ENCODE measurements at places on chromosomes 5 and 9.

DNA sequence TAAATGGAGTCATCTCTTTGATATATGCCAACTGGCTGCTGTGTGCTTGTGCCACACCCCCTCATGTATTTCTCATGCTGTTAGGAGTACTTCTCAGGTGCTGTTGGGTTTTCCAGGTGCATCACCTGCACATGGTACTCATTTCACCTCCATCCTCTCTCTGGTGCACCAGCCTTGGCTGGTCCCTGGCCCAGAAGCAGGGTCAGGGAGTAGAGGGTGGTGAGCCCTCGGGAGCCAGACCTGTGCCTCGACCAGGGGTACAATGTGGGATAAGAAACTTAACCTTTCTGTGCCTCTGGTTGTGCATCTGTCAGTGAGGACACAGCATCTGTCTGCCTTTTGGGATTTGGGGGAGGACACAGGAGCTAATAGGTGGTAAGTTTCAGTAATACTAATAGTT lies 38.5 kb downstream of the SECISBP2 start:
- DNase-seq, result peak; percentile 4

GRCh38 chr5:42840269-42840668 lies 28.6 kb upstream of the SELENOP start:
- no peak for DNase-seq

DNA sequence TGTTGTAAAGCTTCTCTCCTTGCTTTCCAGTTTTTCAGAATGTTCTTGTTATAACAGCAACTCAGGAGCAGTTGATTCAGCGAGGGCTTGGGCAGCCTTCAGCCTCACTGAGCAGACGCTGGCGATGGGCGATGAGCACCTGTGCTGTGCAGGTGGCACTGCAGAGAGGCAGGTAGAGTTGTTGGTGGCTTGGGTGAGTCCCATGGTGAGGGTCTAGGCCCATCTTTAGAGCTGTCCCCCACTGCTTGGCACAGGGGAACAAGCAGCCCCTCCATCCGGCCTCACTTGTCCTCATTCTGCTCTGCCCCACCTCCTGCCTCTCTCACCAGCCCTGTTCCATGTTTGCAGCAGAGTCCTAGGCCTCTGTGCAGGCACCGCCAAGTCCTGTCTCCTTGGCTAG lies 6.1 kb upstream of the CXCL14 start:
- DNase-seq, result no peak

DNA sequence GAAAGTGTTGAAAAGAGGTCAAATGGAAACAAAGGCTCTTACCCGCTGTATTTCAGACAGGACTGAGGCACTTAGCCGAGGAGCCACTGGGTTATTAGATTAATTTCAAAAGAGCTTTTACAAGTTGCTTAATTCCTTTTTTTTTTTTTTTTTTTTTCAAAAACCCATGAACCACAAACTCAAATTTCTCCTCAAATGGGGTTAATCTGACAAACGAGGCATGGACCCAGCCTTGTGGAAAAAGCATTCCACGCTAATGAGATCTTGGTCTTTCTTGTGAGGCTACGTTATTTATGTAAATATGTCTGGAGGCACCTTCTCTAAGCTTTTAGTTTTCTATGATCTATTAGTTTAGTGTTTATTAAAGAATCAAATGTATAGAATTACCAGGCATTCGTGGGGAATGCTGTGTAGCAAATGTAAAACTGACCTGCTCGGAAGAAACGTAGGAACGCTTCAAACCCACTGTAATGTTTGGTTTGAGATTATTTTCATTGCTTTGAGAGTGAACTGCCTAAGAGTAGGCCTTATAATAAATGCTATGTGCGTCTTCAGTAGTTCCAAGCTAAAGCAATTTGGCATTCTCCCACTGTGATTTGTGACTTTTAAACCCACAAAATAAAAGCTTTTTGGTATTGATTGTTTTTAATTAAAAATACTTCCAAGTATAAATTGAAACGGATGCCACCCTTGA lies 134.7 kb downstream of the CDH6 start:
- no peak for DNase-seq

DNA sequence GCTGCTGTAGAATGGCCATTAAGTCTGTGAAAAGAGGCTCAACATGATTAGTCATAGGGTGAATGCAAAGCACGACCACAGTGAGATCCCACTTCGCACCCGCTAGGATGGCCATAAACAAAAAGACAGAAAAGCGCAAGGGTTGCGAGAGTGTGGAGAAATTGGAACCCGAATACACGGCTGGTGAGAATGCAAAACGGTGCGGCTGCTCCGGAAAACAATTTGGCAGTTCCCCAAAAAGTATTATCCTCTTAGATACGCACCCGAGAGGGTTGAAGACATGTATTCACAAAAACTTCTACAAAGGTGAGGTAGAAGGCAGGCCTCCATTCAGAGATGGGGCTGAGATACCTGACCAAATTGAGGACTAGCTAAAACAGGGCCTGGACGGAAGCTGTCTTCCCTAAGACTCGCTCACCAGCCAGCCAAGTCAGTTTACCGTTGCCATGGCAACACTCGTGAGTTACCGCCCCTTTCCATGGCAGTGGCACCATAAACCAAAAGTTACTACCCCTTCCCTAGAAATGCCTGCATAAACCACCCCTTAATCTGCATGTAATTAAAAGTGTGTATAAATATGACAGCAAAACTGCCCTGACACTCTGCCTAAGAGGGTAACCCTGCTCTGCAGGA lies 726 bp upstream of the PSMB7 start:
- no peak for DNase-seq

GRCh38 chr9:78351816-78352215 lies 54.9 kb downstream of the PSAT1 start:
- no peak for DNase-seq

DNA sequence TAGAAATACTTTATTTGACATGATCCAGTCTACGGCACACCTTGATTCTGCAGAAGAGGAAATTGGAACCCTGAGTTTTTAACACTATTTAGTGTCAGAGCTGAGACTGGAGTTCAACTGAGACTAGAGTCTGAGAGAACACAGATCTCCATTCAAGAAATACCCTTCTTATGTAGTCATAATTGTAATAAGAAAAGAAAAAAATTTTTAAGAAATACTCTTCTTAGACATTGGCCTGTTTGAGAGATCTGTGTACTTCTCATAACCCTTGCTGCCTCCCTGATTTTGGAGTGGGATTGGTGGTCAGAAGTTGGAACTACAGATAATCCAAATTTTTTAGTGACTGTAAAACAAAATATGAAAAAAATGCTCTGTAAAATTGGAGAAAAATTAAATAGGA lies 253.4 kb downstream of the ARRDC3 start:
- no peak for DNase-seq

DNA sequence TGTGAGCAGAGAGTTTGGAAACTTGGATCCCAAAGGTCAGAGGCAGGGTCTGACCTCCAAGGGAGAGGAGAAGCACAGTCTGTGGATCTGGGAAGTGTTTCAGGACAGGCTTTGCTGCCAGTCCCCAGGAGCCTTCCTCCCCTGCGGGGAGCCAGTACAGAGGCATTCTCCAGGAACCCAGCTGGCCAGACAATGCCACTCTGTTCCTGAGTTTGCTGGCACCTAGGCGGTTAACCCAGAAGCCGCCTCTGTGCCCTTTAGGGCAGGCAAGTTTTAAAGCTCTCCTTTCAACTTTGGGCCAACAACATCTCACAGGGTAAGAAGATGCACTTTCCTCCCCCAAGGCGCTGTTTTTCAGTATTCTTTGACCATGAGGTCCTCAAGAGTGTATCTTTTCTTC lies 37.0 kb upstream of the FGF1 start:
- DNase-seq, result no peak

DNA sequence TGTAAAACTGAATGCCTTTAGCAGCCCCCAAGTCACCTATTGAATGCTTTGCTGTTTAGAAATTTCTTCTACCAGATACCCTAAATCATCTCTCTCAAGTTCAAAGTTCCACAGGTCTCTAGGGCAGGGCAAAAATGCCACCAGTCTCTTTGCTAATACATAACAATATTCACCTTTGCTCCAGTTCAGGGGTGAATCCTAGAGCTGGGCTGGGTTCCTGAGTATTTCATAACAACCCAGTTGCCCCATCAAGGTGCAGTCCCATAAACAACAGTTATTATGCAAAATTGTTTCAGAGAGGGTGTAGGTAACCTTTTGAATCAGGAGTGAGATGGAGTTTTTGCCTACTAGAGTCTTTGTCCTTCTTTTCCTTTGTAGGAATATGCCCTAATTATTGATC lies 19.0 kb upstream of the C1QTNF3 start:
- no peak for DNase-seq

DNA sequence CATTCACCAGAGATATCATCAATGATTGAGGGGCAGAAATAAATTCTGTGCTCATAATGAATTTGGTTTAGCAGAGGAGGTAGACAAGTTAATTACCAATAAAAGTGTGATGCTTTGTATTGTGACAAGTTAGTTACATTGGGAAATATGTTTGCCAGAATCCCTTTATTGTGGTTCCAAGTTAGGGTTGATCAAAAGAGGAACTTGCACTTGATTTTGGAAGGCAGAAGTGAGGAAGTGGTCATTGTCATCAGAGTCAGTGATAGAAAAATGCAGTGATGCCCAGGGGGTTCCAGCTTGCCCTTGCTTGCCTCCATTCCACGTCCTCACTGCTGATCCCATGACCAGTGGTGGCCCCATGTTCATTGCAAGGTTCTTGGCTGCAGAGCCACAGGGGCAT lies 69.7 kb downstream of the SVEP1 start:
- DNase-seq, result no peak

GRCh38 chr5:88188458-88189132 lies 80.0 kb downstream of the TMEM161B start:
- DNase-seq, result no peak

DNA sequence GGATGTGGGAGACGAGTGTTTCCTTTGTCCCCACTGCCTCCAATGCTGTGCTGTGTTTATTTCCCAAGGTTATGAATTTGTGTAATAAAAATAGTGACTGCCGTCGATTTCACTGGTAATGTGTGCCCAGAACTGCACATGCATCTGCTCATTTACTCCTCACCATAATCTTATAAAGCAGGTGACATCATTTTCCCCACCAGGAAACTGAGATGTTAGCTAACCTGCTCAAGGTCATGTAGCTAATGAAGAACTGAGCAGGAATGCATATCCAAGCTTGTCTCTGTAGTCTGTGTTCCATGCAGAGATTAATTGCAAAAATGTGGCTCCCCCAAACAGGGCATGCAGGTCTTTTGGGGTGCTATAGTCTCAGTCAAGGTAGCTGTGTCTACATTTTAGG lies 224.4 kb downstream of the TENT4A start:
- no peak for DNase-seq

- no peak for DNase-seq
These were observed 5.7 kb upstream of the PRXL2C start for GRCh38 chr9:96660692-96661248.

DNA sequence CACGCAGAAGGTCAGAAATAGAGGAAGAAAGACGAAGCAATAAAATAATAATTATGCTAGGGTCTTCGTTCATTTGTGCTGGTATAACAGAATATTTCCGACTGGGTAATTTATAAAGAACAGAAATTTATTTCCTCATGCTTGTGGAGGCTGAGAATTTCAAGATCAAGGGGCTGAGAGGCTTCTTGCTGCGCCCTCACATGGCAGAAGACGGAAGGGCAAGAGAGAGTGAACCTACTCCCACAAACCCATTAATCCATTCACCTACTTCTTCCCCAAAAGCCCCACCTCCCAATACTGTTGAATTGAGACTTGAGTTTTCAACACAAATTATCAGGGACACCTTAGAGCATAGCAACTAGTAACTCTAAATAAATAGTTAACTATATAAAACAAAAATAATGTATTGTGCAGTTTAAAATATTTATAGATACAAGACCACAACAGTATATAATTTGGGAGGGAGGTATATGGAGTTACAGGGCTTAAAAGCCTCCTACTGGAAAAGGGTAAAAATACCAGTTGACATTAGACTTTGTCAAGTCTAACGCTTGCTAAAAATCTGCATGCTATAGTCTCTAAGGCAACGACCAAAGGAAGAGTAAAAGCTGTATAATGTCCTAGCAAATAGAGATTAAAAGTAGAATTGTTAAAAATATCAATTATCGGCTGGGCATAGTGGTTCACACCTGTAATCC lies 40.3 kb upstream of the NAA35 start:
- peak; percentile 0 for DNase-seq

GRCh38 chr5:103743421-103743820 lies 180.8 kb upstream of the NUDT12 start:
- no peak for DNase-seq

DNA sequence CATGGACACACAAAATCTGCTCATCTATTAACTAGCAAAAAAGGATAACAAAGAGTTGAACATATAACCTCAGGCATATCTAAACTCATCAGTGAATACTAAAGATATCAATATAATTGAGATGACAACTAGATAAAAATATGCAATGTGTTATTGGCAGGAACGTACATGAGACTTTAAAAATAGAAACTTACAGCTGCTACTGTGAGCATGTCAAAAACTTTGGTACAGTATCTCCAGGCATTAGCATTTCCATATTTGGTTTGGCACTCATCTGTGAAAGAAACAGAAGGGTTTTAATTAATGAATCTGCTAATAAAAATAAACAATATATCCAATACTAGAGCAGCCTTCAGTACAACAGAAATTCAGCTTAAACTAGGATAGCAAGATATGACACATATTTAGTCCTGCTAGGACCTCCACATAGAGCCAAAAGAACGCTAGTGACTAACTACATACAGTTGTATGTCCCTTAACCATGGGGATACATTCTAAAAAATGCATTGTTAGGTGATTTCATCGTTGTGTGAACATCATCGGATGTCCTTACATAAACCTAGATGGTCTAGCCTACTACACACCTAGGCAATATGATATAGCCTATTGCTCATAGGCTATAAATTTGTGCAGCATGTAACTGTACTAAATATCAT lies 10.5 kb upstream of the SCAI start:
- no peak for DNase-seq

DNA sequence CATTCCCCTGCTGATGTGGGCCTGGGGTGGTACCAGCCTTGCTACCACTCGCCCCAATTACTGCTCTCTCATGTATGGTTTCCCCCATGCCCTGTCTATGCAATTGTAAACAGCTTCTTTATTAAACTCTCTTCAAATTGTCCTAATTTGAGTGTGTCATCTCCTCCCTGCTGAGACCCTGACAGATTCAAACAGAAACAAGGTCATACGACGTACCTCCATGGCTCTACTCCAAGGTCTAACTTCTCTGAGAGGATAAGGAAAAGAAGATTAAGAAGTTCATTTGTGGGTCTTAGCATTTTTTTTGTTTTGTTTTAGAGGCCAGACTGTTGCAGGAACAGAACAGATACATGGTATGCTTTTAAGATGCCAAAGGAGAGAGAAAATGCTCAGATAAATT lies 38.0 kb downstream of the ABITRAM start:
- peak; percentile 1 for DNase-seq

DNA sequence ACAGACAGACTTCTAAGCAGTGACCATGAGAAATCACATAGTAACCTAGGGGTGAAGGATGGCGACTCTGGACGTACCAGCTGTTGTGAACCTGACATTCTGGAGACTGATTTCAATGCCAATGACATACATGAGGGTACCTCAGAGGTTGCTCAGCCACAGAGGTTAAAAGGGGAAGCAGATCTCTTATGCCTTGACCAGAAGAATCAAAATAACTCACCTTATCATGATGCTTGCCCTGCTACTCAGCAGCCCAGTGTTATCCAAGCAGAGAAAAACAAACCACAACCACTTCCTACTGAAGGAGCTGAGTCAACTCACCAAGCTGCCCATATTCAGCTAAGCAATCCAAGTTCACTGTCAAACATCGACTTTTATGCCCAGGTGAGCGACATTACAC lies 38.0 kb upstream of the CCDC152 start:
- no peak for DNase-seq

- DNase-seq, result no peak
These were observed 467.4 kb downstream of the DIRAS2 start for GRCh38 chr9:90175257-90175656.
